Left lung (tissue), 14 donors: ENCODE measurements at places on chromosomes 2 and 18. TPM values are rescaled to one million over a fixed set of nuclear protein-coding genes. Genes with fewer than 3 reads are reported as not detected.
A peak's percentile ranks its signal among the peaks of the same experiment; 100 is the strongest.

DNA sequence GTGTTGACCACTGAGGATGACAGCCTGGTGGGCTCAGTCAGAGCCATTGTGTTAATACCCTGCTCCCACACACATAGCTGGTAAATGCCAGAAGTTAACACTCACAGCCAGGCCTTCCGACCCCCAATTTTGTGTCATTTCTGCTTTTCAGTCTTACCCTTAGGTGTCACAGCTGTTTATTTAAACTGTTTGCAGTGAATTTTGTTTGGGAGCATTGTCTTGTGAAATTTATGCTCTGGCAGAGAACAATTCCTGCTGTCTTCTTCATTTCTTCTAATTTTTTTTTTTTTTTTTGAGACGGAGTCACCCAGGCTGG is 8.2 kb downstream of the LPIN1 start:
- H3K4me3 ChIP-seq: no peak overlapping the region
- peaks cover 17% of the 10 kb centered on the region for H3K4me1 ChIP-seq
- no peak overlapping the region for H3K27ac ChIP-seq
- DNase-seq: no peak
- no peaks in the 10 kb centered on the region for H3K27me3 ChIP-seq

DNA sequence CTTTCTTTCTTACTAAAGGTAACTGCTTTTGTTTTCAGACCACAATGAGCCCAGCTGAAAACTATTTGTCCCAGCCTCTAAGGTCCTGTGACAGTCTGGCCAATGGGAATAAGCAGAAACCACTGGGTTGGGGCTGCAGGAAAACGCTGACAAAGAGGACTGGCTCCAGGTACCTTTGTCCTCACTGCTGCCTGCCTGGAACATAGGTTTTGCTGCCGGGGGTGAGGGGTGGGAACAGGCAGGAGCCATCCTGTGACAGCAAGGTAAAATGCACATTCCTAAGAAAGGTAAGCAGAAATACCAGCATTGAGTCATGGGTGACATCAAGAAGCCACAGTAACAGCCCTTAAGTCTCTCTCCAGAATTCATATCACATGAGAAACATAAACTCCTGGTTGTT is 21.6 kb downstream of the PTPN2 start:
- no peaks in the 10 kb centered on the region for H3K27me3 ChIP-seq
- no peak overlapping the region for H3K27ac ChIP-seq
- no peak overlapping the region for H3K4me3 ChIP-seq
- no peaks in the 10 kb centered on the region for H3K36me3 ChIP-seq
- peaks cover 6% of the 10 kb centered on the region for H3K4me1 ChIP-seq

DNA sequence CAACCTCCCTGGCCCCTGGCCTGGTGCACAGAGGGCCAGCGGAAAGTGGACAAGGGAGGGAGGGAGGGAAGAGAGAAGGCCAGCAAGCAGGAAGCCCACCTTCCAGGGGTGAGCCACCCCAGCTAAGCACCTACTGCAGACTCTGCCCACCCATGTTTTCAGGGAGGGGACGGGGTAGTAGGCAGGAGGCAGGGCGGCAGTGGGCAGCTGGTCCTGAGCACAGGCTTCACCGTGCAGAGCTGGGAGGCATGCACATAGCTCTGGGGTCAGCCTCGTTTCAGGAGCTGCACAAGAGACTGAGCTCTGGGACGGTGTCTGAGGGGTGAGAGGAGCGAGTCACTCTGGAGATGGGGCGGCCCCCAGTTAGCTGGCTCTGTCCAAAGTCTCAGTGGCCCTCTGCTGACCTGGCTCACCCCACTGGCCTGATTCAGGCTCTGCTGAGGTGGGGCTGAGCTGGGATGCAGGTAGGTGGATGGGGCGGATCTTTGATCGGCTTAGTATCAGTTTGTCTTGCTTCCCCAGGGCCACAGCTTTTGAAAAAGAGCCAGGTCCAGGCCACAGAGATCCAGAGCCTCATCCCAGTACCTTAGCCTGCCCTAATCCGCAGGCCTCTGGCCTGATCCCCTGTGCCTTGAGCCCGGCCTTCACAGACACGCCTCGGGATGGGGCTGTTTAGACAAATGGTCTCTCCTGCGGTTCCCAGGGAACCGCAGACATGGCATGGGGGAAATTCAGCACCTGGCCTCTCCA is 3.7 kb downstream of the NMUR1 start:
- no peak for DNase-seq
- H3K27me3 ChIP-seq: peaks cover 6% of the 10 kb centered on the region
- no peaks in the 10 kb centered on the region for H3K36me3 ChIP-seq
- no peak overlapping the region for H3K27ac ChIP-seq
- H3K4me1 ChIP-seq: peaks cover 40% of the 10 kb centered on the region

DNA sequence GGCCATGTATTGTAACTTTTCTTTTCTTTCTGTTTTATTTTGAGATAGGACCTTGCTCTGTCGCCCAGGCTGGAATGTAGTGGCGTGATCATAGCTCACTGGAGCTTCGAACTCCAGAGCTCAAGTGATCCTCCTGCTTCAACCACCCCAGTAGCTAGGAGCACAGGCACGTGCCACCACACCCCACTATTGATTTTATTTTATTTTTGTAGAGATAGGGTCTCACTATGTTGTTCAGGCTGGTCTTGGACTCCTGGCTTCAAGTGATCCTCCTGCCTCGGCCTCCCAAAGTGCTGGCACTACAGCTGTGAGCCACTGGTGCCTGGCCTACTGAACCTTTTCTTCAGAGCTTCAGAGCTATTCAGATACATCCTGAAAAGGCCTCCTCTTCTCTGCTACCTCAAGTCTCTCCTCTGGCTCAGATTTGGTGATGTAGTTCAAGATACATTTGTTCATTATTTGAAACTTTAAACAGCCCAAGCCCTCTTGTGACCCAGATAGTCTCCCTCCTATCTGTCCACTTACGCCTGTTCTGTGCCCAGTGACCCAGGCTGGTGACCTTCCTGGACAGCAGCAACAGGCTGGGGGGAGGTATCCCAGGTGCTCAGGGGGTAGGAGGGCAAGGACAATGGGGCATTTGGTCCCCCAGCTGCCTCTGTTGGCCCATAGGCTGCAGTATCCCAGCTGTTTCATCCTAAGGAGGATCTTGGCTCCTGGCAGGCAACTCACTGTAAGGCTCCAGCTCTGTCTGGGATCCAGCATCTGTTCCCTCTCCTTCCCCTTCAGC is 38.6 kb downstream of the LAMA3 start:
- no peaks in the 10 kb centered on the region for H3K36me3 ChIP-seq
- no peaks in the 10 kb centered on the region for H3K27me3 ChIP-seq
- no peak for DNase-seq
- H3K4me3 ChIP-seq: no peak overlapping the region
- no peak overlapping the region for H3K27ac ChIP-seq
- no peaks in the 10 kb centered on the region for H3K4me1 ChIP-seq

- H3K27me3 ChIP-seq: no peaks in the 10 kb centered on the region
- peak overlapping the region; percentile 67 for H3K4me3 ChIP-seq
- H3K27ac ChIP-seq: peak overlapping the region; percentile 95
- peak; percentile 33 for DNase-seq
- H3K36me3 ChIP-seq: peaks cover 15% of the 10 kb centered on the region
These were observed 1.3 kb upstream of the KCMF1 start for GRCh38 chr2:84969511-84970209.

DNA sequence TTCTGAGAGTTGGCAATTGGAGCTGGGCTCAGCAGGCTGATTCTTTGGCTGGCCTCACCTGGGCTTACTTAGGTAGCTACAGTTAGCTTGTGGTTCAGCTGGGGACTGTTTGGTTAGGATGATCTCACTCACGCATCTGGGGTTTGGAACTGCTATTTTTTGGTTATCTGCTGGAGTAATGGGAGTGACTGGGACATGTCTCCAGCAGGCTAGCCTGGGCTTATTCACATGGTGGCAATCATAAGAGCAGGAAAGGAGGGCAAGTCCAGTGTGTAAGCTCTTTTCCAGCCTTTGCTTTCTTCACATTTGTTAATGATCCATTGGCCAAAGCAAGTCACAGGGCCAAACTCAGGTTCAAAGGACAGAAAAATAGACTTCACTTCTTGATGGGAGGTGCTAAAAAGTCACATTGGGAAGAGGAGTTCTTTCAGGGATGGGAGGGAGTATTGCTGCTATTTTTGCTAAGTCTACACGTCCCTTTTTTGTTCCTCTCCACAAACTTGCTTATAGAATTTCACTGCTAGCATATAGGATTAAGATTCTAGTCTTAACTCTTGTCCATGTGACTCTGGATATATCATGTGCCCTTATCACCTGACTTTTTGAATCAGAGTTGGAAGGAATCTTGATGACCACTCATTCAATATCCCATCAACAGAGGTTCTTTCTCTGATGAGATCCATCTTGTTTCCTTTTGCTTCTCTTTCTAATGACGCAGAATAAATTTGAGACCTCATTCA is 174.0 kb downstream of the ZFP36L2 start:
- DNase-seq: no peak
- no peak overlapping the region for H3K27ac ChIP-seq
- peaks cover 14% of the 10 kb centered on the region for H3K4me1 ChIP-seq
- H3K27me3 ChIP-seq: no peaks in the 10 kb centered on the region
- H3K4me3 ChIP-seq: no peak overlapping the region

- no peaks in the 10 kb centered on the region for H3K36me3 ChIP-seq
- DNase-seq: no peak
- H3K27ac ChIP-seq: no peak overlapping the region
- no peak overlapping the region for H3K4me3 ChIP-seq
- H3K27me3 ChIP-seq: no peaks in the 10 kb centered on the region
These were observed 866.5 kb upstream of the VRK2 start for GRCh38 chr2:57180042-57180567.

The PLCD4 gene
- total RNA-seq: 0.89 TPM
